Ascending aorta (tissue), 2 donors: ENCODE measurements at places on chromosomes 5 and 9.

- no peaks in the 10 kb centered on the region for H3K27me3 ChIP-seq
- peak within 1 kb of the TSS; percentile 75 for H3K4me3 ChIP-seq
- DNase-seq, result peak; percentile 88
- H3K36me3 ChIP-seq, result no peaks in the 10 kb centered on the region
- H3K4me1 ChIP-seq, result no peaks in the 10 kb centered on the region
Measured at GRCh38 chr5:88883059-88883835, at the start of gene MEF2C. TSS of gene MEF2C (minus strand) at chr5:88883184. CDS start at chr5:88823788, 59,396 bp downstream.

DNA sequence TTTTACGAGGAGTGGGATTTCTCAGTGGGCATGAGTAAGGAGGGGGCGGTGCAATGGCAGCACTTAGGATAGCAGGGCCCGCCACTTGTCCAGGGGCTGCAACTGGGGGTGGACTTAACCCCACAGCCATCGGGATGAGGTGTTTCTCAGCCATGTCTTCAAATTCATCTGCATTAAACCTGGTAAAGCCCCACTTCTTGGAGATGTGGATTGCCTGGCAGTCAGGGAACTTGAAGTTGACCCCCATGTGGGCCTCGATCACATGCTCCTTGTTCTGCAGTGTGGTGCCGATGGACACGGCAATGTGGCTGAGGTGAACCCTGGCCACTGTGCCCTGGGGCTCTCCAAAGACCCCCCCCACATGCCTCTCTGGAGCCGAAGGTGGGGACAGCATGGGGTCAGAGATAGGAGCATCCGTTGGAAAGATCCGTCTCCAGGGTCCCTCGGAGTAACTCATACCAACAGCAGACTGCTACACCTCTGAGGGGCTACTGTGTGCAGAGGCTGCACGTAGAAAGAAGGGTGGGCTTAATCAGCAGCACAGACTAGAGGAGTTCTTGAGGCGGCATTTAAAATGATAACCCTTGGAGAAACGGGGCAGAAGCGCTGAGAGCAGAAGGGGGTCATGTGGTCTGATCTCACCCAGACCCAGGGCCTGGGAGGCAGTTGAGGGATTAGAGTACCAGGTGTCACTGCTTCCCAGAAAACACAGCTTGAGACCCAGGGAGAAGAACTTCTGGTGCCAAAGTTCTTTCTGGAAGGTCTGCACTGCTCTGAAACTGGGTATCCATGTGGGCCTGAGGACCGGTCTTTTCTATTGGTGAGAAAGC is 141.4 kb downstream of the MTX3 start:
- H3K27ac ChIP-seq, result no peak overlapping the region
- no peaks in the 10 kb centered on the region for H3K27me3 ChIP-seq
- no peak overlapping the region for H3K4me3 ChIP-seq

- peaks cover 14% of the 10 kb centered on the region for H3K4me1 ChIP-seq
- no peak overlapping the region for H3K4me3 ChIP-seq
- H3K27ac ChIP-seq, result no peak overlapping the region
- no peaks in the 10 kb centered on the region for H3K27me3 ChIP-seq
- DNase-seq, result no peak
Measured at GRCh38 chr5:39019254-39019653, 54.9 kb downstream of the RICTOR start.

GRCh38 chr5:137648361-137648760 is 87.5 kb downstream of the KLHL3 start:
- DNase-seq, result no peak
- H3K27ac ChIP-seq, result no peak overlapping the region
- H3K4me1 ChIP-seq, result no peaks in the 10 kb centered on the region
- no peaks in the 10 kb centered on the region for H3K27me3 ChIP-seq
- H3K36me3 ChIP-seq, result peaks cover 5% of the 10 kb centered on the region
- no peak overlapping the region for H3K4me3 ChIP-seq
